ENCODE measurements at places on chromosomes 4 and X.

DNA sequence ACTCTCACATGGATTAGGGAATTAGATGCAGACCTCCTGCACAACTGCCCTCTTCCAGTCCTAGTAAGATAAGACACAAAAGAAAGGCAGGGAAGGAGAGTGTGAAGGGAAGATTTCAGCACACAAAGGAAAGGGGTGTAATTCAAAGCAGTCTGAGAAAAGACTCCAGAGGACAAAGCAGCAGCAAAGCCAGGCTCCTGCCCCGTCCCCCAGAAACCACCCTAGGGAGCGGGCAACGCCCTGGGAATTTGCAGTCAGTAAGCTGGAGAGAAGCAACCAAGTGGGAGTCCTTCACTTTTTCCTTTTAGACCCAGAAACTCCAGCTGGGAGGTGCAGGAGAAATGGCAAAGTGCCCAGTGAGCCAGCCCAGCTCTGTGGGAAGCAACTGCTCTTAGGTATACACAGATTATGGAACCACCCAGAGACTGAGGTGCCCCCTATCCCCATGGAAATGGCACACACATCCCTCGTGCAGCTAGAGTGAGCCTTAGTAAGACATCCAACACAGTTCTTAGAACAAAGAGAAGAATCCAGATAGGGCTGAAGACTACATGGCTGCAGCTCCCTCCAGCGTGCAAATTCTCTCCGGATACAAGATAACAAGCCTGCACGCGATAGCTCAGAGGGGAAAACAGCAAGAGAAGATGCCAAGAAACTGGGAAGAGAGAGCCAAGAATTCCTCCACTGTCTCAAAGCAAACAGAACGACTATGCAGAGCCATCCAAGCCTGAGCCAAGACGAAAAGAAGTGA is 26.5 kb upstream of the IRAK1 start:
- peak; percentile 92 for DNase-seq

- no peak for DNase-seq
Observed at GRCh38 chrX:128156204-128156603, 104.0 kb upstream of the ACTRT1 start.

GRCh38 chr4:117385526-117385925 is 300.1 kb upstream of the TRAM1L1 start:
- DNase-seq: peak; percentile 38

DNA sequence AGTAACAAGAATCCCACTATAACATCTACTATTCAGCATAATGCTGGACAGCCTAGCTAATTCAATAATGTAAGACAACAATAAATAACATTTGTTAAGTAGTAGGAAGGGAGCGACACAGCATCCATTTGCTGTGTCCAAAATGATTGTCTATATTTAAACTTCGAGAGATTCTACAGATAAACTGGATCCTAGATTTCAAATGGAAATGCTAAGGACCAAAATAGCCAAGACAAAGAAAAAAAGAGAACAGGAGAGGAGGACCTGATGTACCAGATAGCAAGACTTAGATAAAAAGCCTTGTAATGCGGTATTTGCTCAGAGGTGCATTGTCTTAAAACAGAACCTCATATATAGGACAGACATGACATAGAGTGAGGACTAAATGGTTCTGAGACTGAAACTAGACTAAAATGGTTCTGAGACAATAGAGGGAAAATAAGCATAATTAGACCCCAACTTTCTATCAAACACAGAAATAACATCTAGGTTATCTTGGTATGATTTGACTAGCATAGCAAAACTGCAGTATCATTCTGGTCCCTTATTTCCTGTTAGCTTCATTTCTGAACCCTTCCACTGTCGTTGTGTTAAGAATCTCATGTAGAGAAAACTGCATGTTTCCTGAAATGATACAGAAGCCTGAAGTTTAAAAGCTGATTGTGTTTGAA is 3.8 kb downstream of the HPGDS start:
- DNase-seq: no peak

GRCh38 chr4:141416219-141416618 is 195.5 kb downstream of the ZNF330 start:
- no peak for DNase-seq

DNA sequence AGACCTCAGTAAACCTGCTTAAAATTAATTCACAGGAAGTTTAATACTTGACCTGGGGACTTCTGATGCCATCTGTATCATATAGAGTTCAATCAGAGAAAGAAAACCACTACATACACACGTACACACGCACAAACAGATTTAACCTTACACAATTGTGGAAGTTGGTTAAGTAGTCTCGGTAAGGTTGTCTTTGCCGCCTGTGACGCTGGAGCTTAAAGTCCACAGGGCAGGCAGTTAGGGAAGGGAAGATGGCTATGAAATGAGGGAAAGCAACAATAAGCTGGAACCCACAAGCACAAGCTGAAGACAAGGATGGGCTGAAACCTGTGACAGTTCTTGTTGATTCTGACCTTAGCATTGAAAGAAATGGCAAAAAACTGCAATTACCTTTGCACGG is 41.7 kb upstream of the TSPAN7 start:
- DNase-seq: no peak

GRCh38 chrX:66633541-66633940 is 5.3 kb downstream of the EDA2R start:
- DNase-seq: peak; percentile 79

GRCh38 chr4:151676301-151676700 is 84.5 kb downstream of the GATB start:
- peak; percentile 65 for DNase-seq

- peak; percentile 69 for DNase-seq
Observed at GRCh38 chrX:119236623-119237561, 807 bp downstream of the PGRMC1 start.

DNA sequence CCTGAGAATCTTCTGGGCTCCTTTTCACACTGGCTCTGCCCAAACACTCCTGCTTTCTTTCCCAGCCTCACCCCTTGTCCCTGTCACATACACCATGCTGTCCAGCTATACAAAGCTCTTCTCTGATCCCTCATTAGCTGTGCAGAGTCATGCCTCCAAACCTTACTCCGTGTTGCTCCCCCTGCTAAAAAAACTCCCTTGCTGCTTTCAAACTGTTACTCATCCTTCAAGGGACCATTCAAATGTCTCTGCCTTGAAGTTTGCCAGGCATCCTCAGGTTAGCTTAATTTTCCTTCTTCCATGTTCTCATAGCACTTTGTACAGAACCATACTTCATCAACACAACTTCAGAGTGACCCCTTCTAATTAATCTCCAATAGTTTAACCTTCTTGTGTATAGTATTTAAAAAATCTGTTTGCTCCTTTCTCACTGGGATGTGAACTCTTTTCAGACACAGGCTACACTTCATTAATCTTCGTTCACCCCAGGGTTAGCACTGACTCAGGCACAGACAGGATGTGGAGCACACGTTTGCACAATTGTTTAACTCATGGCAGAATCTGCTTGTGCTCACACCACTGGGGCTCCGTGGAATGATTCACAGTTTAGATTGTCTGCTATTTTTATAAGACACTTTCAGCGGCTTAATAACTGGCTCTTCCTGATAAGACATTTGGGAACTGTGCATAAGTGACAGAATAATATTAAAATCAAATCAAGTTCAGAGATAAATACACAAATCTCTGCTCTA is 21.4 kb upstream of the SEL1L3 start:
- DNase-seq: peak; percentile 67
